Foreskin keratinocyte (primary cell): ENCODE measurements at places on chromosomes 2 and 18. TPM values are rescaled to one million over a fixed set of nuclear protein-coding genes. Genes with fewer than 3 reads are reported as not detected.

Gene RBMS1
- total RNA-seq: 65.0 and 67.4 TPM in 2 replicates

Gene RESP18
- not detected in 2 replicates for total RNA-seq

Gene EHD3
- 12.4 and 13.2 TPM in 2 replicates for total RNA-seq

Gene EFHD1
- total RNA-seq: not detected in 2 replicates

Gene PLA2R1
- total RNA-seq: 9.9 and 10.8 TPM in 2 replicates

Gene ITM2C
- total RNA-seq: 51.2 and 51.6 TPM in 2 replicates

Gene CXCR2
- total RNA-seq: 0.25 and 0.31 TPM in 2 replicates

Gene DLGAP1
- total RNA-seq: under 0.01 TPM in 1 of 2 replicates, not detected in the other

Gene CFAP65
- total RNA-seq: not detected in 2 replicates

Gene RAB6C
- not detected in 2 replicates for total RNA-seq

Gene PROM2
- 38.4 and 40.7 TPM in 2 replicates for total RNA-seq

Gene OXER1
- 0.07 TPM in 1 of 2 replicates, not detected in the other for total RNA-seq
